ENCODE measurements at places on chromosomes 12 and 14.

- DNase-seq: peak; percentile 17
Observed at GRCh38 chr12:11578461-11578993, 70.9 kb upstream of the ETV6 start.

DNA sequence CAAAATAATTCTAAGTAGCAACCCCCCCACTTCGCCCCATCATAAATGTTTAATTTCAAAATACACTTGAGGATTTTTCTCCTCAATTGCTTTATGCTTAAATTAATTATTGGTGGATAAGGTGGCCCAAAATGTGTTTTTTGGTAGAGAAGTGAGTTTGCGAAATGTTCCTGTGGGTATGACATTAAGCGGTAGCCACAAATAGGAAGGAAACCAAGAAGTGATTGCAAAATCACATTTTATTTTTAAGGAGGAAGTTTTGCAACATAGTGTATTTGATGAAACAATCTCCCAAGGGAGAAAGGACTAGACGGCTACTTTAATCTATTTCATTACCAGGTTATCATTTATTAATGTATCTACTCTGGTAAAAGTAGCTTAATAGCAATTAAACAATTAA is 25.5 kb downstream of the SLC25A3 start:
- DNase-seq: no peak

DNA sequence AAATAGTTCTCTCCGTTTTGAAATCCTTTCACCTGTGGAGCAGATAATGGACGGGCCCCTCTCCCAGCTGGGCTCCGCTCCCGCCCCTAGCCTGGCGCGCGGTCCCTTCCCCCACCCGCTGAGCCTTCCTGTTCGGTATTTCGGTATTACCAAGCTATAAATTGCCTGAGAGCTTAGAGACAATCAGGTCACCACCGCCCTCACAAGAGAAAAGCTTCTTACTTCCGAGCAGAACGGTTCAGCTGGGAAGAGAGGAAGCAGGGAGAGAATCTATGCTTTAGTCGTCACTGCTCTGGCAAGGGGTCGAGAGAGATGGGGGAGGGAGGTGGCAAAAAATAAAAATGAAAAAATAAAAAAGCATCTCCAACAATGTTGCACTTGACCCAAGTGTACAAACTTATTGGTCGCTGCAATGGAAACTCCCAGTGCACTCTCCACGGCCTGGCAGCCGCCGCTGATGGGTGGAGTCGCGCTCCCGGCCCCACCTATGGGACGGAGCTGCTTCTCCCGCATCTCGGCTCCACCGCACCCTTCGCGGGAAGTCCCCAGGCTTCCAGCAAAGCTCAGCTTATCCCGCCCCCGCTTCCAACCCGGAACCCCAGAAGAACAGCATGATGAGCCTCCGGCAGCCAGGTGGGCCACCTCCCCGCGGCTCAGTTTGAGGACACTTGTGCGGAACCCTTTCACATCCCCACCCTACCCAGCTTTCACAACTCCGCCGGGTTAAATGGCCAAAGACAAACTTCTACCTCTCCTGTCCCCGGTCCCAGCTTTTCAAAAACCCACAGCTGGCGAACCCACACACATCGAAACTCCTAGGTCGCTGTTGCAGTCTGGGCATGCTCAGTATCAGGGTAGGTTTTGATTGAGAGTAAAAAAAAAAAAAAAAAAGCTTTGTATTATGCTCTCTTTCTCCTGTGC is 832 bp upstream of the SYT1 start:
- DNase-seq: no peak

GRCh38 chr12:25971654-25972041 is 13.2 kb downstream of the RASSF8 start:
- DNase-seq: no peak

GRCh38 chr12:104975587-104976343 is 10.4 kb upstream of the NOPCHAP1 start:
- DNase-seq: no peak

- DNase-seq: peak; percentile 80
Observed at GRCh38 chr14:105086833-105087307, 21.6 kb upstream of the GPR132 start.

- no peak for DNase-seq
Observed at GRCh38 chr14:80946797-80947196, 5.3 kb upstream of the CEP128 start.

GRCh38 chr14:96094211-96094610 is 55.0 kb downstream of the C14orf132 start:
- no peak for DNase-seq

DNA sequence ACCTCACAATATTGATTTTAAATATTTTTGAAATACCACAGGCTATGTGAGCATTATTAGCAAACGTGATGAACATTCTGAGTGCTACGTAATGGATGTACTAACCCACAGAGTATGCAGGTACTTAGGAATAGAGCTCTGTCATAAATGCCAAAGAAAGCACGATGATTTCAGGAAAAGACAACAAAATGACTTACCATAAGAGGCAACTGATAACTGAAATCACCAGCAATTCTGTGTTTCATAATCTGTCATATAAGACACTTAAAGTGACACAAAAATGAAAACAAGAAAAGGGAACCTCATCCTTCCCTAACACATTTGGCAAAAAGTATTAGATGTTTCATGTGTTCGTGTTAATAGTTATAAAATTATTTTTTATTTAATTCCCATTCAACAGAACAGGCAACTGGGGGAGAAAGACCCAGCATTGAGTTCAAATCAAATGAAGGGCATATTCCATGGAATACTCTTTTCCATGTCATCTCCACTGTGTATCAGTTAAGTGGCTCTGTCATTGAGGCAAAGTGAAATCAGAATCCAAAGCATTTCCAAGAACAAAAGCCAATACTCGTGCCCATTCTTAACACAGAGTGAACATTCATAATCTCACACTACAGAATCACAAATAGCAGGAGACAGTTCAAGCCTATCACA is 30.4 kb downstream of the ARMH4 start:
- no peak for DNase-seq

DNA sequence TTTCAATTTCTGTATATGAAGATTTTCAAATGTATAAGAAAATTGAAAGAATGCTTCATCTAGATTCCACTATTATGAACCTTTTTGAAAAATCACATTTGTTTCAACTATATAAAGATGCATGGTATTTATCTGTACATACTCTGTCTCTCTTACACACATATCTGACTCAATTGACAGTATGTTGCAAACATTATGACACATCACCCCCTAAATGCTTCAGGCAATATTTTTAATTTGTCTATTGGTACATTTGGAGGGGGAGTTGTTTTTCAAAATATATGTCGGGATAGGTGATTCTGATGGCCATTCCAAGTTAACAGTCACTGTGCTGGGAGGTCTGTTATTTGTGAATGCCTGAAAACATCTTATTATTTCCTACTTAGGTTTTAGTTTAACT is 14.4 kb downstream of the PCNX1 start:
- DNase-seq: no peak

GRCh38 chr14:33812601-33813000 is 138.3 kb downstream of the EGLN3 start:
- DNase-seq: no peak

- DNase-seq: no peak
Observed at GRCh38 chr14:95485222-95485819, 31.1 kb downstream of the SYNE3 start.

GRCh38 chr12:99444859-99445316 is 202.7 kb upstream of the GARIN6 start:
- DNase-seq: no peak

DNA sequence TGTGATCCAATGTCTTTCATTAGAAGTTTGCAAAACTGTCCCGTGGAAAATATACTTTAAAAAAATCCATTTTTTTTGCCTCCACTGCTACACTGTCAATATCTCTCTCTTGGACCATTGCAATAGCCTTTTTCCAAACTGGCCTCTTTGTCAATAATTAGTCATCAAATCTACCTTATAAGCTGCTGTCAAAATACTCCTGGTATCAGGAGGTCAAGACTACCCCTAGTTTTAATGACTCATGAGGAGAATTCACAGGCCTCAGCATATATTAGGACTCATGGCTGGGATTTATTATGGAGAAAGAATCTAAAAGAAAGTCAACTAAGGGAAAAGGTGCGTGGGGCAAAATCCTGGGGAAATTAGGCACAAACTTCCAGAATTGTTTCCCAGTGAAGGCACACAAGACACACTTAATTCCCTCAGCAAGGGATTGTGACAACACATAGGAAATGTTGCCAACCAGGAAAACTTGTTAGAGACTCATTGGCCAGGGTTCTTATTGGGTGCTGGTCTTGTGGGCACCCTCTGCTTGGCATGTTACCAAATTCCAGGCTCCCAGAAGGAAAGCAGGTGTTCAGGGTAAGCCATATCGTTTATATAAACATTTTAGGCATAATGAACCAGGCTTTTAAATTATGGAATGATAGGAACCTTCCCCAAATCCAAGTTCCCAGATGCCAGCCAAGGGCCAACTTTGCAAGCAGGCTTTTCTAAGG is 56.1 kb downstream of the TMEM117 start:
- DNase-seq: no peak

- peak; percentile 25 for DNase-seq
Observed at GRCh38 chr14:36747411-36748184, 85.9 kb downstream of the PAX9 start.

DNA sequence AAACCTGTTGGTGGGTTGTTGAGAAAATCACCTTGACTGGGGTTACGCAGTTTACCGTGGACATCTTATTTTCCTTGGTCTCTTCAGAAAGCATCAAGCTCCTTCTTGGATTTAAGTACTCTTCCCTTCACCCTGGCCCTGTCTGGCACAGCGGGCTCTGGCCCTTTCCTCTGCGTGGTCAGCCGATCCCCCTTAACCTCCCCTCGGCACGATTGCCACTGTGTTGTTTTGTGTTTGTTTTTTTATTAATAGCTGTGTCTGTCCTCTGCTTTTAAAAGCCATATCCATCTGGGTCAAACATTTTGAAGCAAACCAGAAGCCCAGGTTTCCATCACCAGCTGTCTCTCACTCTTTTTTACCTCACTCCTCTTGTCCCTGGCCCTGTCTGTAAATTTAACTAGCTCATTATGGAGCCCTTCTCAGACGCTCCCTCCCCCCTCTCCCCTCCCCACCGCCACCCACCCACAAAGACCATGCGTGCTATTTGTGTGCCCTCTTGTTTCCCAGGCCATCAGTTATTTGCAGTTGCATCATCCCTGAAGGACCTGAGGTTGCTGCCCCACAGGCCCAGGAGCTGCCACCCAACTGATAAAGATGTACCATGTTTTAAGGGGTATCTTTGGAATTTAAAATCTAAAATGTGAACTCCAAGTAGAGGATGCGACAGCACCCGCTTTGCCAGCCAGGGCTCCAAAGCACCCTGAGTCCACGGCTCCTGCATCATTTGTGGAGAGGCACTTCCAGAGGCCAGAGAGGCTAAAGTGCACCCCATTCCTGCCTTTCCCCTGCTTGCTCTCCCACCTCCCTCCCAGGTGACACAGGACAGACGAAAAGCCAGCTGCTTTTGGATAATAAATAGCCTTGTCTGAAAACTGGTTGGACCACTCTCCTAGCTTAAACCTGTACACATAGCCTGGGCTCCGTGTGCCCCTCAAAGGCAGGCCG is 3.9 kb downstream of the BCL11B start:
- DNase-seq: no peak

- DNase-seq: no peak
Observed at GRCh38 chr14:89217891-89218290, 199.1 kb downstream of the FOXN3 start.

GRCh38 chr14:95352481-95352880 is 32.8 kb upstream of the CLMN start:
- DNase-seq: no peak

DNA sequence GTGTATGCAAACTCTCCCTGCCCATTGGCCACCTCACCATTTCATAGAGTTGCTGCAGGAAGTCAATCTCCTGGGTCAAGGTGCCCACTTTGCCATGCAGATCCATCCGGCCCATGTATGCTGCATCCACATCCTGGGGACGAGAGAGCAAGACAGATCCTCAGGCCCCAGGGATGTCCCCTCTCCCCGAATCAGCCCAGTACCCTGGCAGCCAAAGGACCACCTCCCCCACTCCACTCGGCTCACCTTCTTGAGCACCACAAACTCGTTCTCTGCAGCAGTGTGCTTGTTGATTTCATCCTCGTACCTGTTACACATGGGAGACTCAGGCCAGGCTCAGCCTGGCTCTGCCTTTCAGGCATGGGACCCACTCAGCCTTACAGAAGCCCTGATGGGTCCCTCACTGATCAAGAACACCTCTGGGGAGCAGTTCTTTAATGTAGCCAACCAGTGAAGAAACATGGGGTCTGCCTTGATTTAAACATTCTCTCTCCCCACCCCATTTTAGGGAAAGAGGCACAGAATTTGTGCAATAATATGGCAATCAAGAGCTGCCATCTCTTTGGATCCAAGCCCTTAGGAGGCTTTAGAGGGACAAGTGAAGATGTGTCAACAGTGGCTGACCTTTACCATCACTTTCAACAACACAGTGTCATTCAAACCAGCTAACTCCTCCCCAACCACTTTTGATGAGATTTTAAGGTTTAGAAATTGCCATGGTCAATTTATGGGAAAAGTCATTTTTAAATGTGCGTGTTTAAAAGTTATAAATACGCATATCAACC is 3.9 kb downstream of the KRT79 start:
- DNase-seq: no peak

DNA sequence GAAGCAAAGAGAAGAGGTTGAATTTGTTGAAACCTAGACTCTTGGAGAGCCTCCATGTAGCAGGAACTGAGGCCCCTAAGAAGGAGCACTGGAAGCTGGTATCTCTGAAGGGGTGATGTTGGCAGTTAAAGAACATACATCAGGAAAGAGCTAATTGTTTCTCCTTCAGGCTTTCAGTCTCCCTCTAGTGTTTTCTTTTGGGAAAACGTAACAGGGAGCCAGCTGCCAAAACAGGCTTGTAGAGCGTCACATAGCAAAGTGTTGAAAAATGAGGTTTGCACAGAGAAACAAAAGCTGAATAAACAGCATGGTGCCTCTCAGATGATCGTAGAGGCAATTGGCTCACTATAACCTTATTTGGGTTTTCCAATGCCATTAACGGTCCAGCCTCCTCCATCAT is 46.9 kb upstream of the CAND1 start:
- peak; percentile 8 for DNase-seq

- DNase-seq: no peak
Observed at GRCh38 chr12:43812057-43812456, 5.9 kb upstream of the TWF1 start.

DNA sequence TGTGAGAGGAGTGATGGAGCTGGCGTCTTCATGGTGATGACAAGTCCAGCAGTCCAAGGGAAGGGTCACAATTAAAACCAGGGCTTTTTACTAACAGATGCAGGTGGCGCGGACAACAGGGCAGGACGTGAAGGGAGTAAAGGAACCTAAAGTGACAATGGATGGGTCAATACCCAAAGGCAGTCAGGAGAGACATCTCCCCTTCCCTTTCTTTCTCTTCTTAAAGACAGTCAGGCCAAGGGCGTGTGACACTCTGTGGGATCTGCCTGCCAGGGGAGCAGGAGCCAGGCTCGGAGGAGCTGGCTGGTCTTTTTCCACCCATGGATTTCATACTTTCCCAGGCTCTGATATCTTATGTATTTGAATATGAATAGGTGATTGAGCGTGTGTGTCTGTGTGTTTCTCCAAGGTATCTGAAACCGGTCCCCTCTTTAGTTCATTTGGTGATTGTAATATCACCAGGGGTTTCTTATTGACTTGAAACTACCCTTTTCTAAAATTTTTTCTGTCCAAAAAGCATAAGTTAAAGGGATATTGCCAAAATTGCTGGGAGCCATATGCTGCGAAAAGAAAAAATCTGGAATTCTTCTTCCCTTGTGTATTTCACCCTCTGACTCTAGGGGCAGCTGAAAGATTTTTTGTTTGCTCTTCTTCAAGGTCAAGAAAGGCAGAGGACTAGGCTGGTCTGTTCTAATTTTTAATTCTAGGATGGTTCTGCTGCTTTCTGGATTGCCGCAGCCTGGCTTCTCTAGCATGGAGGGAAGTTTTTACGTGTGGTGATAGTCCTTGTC is 61.8 kb downstream of the FBXL14 start:
- no peak for DNase-seq

GRCh38 chr14:94682061-94682516 is 69.9 kb downstream of the SERPINA3 start:
- no peak for DNase-seq

All from OCI-LY7 (cell line).